ENCODE measurements at places on chromosomes 2 and 18.

DNA sequence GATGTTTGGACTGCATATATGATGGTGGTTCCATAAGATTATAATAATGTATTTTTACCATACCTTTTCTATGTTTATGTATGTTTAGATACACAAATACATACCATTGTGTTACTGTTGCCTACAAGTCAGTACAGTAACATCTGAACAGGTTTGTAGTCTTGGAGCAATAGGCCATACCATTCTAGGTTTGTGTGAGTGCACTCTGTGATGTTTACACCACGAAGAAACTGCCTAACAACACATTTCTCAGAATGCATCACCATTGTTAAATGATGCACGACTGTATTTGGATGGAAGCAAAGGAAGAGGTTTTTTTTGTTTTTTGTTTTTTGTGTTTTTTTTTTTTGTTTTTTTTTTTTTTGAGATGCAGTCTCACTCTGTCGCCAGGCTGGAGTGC, 9.5 kb downstream of the DUSP19 start:
- DNase-seq: no peak

- DNase-seq: no peak
Measured at GRCh38 chr2:228474466-228474865, 293.0 kb upstream of the SPHKAP start.

DNA sequence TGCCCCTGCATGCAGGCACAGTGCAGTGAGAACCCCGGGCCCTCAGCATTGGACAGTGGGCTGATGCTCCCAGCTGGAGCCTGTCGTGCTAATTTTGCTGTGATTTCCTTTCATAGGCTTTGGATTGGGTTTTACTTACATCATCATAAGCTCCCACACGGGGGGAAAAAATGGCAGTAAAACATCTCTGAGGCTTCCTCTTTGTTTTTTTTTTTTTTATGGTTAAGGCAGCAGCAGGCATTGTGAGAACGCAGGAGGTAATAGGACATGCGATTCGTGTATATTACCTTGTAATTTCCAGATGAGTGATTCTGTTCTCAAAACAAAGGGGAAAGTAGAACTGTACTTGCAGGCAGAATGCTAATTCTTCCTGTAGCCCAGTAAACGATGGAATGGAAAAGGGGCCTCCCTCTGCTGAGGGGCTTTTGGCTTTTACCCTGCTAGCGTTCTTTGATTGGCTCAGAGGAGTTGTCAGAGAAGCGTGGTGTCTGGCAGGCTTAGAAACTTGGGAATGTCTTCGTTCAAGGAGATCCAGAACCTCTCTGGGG, 89.7 kb downstream of the NPAS2 start:
- no peak for DNase-seq

DNA sequence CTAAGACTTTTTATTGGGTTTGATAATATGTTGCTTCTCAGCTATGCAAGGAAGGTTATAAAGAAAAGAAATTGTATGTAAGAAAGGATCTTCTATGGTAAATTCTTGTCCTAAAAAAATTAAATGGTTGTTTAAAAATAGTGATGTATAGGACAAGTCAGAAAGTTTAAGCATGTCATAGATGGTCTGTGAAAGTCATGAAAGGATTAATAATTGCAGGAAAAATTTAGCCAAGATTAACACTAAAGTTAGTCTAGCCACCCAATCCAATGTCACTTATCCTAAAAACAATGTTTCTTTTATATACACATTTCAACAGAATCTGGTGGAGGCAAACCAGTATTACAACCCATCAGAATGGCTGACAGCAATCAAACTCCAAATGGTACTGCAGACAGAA, 1046.7 kb upstream of the SLC39A10 start:
- no peak for DNase-seq

- DNase-seq: no peak
Measured at GRCh38 chr18:9016633-9017166, 85.8 kb upstream of the NDUFV2 start.

DNA sequence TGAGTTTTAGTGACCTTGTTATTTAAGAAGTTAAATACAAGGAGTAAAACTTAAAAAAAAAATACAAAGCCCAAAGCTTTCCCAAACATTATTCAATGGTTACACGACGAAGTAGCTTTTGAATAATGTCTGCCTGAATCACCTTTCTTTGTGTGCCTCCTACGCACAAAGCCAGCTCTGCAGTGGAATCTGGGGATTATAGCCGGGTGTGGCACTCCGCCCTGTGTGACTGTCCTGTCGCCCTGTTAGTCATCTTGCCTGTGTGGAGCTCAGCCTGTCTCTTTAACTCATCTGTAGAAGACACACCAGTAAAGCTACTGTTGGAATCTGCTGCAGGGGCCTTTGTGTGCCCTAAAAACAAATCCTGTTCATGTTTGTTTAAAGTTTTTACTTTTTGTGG, 79.4 kb upstream of the TCF7L1 start:
- DNase-seq: no peak

DNA sequence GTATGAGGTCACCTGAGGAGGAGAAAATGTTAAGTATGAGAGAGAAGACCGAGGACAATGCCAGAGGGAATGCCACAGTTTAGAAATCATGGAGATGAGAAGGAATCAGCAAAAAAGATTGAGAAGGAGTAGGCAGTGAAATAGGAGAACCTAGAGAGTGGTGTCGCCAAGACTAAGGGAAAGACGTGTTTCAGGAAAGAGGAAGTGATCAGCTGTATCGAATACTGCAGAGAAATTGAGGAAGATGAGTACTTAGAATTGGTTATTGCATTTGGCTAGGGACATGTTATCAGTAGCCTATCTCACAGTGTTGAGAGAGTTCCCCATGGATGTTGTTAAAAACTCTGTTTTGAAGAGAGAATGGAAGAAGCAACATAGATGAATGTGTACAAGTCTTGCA, 112.3 kb downstream of the GALNT1 start:
- no peak for DNase-seq

- no peak for DNase-seq
Measured at GRCh38 chr2:52805901-52806410, 961.6 kb upstream of the CHAC2 start.

DNA sequence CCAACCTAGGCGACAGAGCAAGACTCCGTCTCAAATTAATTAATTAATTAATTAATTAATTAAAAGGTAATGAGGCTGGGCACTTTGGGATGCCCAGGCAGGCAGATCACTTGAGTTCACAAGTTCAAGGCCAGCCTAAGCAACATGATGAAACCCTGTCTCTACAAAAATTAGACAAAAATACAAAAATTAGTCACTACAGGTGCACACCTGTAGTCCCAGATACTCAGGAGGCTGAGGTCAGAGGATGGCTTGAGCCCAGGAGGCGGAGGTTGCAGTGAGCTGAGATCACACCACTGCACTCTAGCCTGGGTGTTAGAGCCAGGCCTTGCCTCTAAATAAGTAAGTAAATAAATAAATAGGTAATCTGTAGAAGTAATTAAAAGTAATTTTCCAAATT, 6.8 kb downstream of the SF3B1 start:
- DNase-seq: no peak

GRCh38 chr2:194700116-194700515, 956.9 kb upstream of the SLC39A10 start:
- DNase-seq: no peak

- no peak for DNase-seq
Measured at GRCh38 chr18:14031053-14031452, 101.2 kb downstream of the ZNF519 start.

DNA sequence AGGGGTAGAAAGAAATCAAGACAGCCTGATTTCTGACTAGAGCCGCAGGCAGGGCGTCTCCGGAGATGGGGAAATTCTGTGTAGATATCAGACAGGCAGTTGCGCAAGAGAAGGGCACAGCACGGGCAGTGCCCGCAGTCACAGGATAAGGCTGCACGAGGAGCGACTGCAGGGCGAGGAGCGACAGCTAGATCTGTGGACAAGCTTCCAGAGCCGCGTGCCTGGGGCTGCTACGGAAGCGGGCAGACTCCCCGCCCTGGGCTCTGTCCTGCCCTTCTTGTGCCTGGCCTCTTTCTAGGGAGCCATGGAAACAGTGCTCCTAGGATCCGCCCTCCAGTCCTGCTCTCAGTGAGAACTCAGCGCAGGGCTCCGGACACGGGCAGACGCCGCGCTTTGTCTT, 12.6 kb downstream of the MC5R start:
- no peak for DNase-seq

DNA sequence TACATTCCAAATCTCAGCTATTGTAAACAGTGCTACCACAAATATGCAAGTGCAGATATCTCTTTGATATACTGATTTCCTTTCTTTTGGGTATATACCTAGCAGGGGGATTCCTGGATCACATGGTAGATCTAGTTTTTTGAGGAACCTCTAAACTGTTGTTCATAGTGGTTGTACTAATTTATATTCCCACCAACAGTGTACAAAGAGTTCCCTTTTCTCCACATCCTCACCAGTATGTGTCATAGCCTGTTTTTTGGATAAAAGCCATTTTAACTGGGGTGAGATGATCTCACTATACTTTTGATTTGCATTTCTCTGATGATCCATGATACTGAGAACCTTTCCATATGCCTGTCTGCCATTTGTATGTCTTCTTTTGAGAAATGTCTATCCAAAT, 6.3 kb upstream of the CCNT2 start:
- DNase-seq: no peak

GRCh38 chr2:222420508-222420907, 3.8 kb upstream of the SGPP2 start:
- no peak for DNase-seq
